ENCODE measurements at places on chromosomes 5 and 9.

DNA sequence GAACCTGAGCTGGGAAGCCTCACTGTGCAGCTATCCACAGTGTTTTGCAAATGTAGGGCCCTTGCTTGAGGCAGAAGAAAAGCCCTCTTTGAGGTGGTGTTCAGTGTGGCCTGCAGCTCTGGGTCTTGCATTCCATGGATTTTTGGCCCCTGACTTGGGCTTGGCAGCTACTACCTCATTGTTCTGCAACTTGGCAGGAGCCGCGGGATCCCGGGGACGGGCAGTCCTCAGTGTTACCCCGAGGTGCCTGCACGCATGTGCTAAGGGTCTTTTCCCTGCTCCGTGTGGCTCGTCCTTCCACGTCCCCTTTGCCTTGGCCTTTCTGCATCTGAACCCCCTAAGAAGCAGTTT, 39.8 kb downstream of the NEK6 start:
- no peak for DNase-seq

- DNase-seq = no peak
Measured at GRCh38 chr5:178199581-178200434, 4.5 kb upstream of the HNRNPAB start.

DNA sequence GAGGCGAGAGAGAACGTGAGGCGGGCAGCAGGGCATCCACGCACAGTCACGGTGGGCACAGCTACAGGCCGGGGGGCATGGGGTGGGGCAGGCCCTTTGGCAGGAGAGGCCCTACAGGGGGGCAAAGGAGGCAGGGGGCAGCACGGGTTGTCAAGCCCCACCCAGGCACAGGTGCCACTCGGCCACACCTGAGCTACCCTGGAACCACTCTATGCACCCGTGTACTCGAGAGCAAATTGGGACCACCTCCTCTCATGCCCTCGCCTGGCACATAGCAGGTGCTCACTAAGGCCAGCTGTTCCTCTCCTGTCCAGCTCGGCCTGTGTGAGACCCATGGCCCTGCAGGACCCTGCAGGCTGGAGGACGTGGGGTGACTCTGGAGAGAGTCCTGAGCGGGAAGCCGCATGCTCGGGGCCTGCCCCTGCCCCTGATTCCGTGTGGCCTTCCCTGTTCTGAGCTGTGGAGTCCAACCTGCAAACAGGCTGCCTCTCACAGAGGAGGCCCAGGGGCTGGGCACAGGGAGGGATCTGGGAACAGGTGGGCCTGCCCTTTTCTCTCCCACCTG, 31.4 kb upstream of the SARDH start:
- no peak for DNase-seq

DNA sequence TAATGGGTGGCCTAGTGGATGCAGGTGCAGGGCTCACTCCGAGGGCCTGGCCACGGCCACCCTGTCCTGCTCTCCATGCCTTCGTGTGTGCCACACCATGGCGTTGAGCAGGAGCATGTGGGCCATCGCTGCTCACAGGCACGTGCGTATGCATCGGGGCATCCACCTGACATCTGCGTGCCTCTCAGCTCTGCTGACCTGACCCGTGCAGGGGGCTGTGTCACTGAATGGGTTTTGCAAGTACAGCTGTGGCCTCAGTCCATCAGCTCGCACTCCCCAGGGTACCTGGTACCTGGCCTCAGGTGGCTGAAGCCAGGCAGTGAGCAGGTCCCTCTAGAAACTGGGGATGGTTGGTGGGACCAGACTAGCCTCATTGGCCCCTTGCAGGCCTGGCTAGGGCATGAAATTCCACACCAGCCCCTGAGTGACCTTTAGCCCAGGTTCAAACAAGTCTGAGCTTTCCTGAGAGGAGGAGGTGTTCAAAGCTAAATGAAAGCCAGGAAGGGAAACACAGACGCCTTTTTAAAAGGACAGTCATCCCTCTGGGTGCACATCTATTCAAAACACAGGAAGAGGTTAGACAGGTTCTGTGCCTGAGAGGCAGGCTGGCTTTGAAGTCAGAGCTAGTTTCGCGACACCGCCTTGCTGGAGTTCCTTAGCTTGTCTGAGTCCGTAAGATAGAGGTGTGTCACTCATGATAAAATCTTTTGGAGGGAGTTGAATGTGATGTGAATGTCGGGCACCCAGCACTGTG, 74.0 kb downstream of the MACROH2A1 start:
- no peak for DNase-seq

DNA sequence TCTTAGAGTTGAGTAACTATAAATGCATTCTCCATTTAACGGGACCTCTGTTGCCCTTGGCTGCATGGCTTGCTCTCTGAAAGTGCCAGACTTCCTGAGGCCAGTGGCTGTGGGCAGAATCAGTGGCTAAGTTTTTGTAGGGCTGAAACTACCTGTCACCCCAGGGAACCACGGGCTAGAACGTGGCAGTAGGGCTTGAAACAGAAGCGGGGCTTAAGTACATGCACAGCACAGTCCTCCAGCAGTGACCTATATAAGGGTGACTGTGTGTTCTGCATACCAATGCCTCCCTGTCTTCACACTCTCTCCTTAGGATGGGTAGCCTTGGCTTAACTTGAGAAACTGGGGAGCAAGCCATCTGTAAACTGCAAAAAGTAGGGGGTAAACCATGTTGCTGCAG, 43.6 kb upstream of the LRRTM2 start:
- no peak for DNase-seq

DNA sequence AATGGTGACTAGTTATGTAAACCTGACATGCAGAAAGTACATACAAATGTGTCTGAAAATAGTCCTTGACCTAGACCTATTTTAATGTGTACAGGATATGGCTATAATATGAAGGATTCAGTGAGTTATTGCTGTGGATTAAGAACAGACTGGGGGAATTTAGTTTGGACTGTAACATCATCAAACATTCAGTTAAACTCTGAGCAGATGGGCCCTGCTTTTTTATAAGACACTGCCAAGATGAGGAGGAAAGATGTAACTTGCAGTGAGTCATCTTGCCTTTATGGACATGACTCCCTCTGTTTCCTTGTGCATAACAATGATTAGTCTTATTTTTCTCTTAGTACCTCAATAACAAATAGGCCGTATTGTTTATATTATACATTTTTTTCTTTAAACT, 12.2 kb downstream of the PPP3R2 start:
- DNase-seq = no peak

Data from ecto neural progenitor cell (in vitro differentiated cells).